ENCODE measurements at places on chromosomes 2 and 18. TPM values are rescaled to one million over a fixed set of nuclear protein-coding genes. Genes with fewer than 3 reads are reported as not detected.

CEP68 gene
- 19.5 TPM for total RNA-seq

HNMT gene
- total RNA-seq: 11.0 TPM

DNA sequence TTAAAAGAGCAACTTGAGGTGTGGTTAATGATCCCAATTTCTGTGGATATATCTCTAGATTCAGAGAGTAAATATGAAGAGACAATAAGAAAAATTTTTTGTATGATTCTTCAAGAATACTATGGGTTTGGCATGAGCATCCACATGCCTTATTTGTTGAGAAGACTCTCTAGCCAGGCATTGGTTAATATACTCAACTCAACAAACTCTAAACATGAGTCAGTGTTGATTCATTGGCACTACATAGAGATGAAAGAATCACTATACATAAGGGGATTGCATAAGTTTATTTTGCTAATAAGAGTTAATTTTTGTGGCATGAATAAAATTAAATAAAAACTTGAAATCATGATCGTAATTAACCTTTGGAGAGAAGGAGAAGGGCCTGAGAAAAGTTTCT, 930.2 kb upstream of the LRRTM1 start:
- DNase-seq: no peak

DNA sequence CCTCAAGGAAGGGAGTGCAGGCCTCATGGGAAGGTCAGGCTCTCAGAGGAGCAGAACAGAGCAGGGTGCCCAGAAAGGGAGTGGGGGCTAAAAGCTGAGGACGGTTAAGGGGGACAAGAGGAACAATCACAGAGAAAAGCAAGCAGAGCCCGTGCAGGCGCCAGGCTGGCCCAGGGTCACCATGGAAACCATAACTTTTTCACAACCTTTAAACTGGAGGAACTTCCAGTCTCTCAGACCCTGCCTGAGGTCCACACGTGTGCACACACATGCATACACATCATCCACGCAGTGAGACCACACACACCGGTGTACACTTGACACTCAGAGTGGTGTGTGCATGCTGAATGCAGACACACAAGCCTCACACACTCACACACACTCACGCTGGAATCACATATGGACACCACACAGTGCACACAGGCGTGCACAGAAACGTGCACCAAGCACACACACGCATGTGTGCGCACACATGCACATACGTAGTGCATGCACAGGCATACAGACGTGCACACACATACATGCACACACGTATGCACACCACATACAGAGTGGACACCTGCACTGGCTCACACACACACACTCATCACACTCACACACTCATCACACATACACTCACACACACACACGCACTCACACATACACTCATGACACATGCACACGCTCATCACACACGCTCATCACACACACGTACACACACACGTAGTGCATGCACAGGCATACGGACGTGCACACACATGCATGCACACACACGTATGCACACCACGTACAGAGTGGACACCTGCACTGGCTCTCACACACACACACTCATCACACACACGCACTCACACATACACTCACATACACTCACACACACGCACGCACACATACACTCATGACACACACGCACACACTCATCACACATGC, 37.2 kb upstream of the SNED1 start:
- peak; percentile 28 for DNase-seq

EVX2 gene
- not detected for total RNA-seq

- no peak for DNase-seq
Observed at GRCh38 chr18:63185984-63186383, 133.6 kb downstream of the BCL2 start.

DNA sequence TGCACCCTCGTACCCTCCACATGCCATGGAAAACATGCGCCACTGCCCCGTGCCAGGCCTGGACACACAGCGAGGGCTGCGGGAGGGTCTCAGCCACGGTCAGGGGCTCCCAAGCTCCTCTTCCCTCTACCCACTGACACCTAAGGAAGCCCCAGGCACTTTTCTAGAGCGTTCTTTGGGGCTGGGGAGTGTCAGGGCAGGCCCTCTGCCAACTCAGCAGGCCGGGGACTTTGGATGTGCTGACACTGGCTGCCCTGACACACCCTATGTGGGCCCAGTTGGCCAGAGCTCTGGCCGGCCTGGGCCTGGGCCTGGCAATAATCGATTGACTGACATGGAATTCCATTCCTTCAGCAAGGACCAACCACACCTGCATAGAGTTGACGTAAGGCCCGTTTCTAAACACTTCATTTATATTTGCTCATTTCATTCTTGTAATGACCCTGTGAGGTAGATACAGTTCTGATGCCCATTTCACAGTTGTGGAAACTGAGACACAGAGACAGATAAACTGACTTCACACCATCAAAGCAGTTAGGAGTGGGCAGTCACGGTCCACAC, 70.5 kb downstream of the ZFP36L2 start:
- DNase-seq: no peak

- DNase-seq: no peak
Observed at GRCh38 chr2:73703675-73704074, 33.5 kb downstream of the TPRKB start.

MBOAT2 gene
- 15.5 TPM for total RNA-seq

DNA sequence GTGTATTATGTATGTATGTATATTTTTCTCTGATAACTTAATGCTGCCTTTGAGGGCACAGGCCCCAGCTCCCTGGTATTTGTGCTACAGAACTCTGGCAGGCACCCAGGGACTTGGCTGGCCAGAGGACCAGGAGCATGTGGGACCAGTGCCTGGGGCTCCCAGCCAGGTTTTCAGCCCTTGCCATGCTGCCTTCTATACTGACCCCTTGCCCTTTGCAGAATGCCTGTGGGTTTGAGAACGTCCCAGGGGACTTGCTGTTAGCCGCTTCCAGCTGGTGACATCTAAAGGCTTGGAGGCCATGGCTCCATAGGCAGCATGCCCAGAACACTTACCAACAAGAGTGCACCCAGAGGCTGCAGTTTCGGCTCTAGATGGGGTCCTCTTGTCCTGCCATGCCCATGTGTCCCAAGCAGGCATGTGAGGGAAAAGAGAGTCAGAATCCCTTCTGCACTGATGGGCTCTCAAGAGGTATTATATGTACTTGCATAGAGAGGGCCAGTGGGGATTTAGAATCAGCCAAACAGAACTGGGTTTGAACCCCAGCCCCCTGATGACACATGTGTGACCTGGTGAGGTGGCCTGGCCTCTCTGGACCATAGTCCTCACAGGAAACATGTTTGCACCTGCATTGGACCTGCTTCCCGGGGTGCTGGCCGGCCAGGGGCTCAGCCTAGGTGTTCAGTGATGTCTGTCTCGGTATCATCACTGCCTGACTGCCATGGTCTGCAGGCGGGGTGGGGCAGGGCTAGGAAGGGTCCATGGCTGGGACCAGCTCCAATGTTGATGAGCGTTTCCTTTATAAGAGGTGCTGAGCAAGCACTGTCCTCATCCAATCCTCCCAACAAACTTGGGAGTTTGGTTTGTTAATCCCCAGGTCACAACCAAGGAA, 119.2 kb upstream of the FHL2 start:
- DNase-seq: peak; percentile 93

PLGLB1 gene
- 2.7 TPM for total RNA-seq

DNA sequence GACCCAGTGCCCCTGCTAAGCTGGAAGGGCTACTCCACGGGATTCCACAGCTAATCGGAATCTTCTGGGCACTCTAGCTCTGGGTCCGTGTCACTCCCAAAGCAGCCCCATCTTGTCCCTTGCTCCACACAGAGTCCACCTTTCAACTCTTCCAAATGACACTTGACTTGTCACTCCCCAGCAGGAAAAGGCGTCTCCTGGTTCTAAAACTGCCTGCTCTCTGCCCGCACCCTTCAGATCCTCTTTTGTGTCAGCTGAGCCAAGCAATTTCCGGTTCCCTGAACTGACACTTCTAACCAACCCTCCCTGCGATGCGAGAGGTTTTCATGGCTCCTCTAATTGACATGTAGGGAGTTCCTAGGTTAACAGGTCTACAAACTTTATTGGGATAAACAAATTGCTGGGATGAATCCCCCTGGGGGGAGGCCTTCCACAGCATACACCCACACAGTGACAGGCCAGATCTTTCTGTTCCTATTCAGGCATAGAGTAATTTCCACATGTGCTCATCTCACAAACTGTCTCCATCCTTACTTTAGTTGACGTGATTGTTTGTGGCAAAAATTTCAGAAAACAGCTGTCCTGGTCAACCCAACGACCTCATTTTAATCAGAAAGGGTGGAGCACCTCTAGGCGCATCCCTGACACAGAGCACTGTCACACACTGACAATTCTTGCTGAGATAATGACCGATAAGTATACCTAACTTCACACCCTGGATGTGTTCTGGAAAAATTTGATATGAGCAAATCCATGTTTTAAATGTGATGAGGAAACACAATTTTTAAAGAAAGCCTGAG, 104.9 kb downstream of the RBMS1 start:
- no peak for DNase-seq

PCARE gene
- total RNA-seq: 0.84 TPM

- peak; percentile 90 for DNase-seq
Observed at GRCh38 chr18:22346953-22347605, 70.6 kb downstream of the CTAGE1 start.

DNA sequence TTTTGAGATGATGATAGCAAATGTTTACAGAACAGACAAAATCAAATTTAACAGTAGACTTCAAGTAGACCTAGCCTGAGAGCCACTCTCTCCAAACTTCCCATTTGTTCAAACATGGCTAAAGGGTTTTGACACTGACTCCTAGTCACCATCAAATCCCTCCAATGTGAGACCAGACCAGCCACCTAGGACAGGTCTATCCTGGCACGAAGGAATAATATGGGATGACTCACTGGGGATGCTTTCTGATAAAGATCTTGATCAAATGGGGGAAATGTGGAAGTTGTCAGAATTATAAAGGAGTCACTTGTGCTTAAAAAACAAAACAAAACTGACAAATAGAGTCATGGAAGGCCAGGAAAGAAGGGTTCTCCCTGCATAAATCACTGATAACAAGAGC, 95.7 kb downstream of the EDAR start:
- DNase-seq: no peak

DNA sequence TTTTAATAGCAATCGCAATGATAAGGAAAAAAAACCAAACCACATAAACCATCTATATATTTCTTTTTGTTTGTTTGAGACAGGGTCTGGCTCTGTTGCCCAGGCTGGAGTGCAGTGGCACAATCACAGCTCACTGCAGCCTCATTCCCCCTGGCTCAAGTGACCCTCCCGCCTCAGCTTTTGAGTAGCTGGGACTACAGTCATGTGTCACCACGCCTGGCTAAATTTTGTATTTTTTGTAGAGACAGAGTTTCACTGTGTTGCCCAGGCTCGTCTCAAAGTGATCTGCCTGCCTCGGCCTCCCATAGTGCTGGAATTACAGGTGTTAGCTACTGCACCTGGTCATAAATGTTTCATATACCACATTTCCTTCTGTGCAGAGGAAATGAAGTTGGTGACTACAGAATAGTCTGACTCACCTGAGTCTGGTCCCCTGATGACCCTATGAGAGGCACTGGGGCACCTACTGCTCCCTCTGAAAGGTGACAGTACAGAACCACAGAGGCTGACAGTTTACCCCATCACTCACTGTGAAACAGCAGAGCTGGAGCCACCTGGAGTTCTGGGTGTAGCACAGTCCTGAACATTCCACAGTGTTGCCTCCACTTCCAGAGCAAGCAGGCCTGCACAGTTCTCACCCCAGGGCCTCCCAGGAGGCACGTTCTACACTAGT, 183.7 kb upstream of the PXDN start:
- DNase-seq: no peak

DNA sequence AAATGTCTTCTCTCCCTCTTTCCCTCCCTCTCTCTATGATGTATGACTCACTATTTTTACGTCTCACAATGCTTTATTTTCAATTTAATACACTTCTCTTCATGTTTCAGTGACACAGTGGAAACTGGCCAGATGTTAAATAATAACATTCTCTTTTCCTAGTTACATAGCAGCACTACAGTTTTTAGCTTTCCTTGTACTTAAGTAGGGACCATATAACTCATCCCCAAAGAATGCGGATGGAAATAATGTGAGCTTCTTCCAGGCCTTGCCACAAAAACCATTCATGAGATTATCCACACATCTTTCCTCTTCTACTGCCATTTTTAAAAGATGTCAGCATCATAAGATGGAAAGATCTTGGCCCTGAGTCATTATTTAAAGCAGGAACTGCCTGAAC, 789.4 kb downstream of the LRP1B start:
- DNase-seq: no peak

FZD7 gene
- 24.6 TPM for total RNA-seq

SNED1 gene
- total RNA-seq: 7.4 TPM

DNA sequence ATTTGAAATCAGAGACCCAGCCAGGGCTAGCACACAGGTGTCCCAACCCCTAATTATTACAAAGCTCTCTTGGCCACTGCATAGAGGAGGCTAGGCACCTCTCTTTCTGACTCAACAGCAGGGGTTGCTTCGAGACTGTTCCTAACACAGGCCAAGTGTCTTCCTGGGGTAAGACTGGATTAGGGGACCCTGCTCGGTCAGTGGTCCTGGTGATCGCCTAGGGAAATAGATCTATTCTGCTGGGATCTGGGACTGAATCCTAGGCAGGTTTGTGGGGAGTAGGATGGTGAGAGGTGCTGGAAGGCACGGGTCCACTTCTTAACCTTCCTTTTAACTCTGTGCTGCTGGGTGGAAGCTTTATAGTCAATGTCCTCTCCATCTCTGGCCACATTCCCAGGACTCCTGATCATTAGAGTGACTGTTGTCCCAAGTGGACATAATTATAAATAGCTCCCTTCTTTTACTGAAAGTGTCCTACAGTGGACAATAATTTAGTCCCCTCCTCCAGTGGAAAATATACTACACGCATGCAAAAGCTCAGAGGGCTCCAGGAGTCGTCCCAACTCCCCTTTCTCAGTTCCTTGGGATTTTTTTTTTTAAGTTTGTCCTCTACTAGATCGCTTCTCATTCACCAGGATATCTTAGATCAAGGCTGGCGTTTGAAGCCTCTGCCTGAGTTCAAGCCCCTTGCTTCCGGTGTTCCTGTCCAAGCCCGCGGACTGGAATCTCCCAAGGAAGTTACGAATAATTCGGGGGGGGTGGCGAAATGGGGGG, 1.3 kb upstream of the TRIB2 start:
- no peak for DNase-seq

SCYGR4 gene
- total RNA-seq: not detected

CENPO gene
- 2.2 TPM for total RNA-seq

GRCh38 chr2:241855245-241855887, 3.3 kb downstream of the PDCD1 start:
- peak; percentile 18 for DNase-seq
